ENCODE measurements at places on chromosomes 16 and 17.

DNA sequence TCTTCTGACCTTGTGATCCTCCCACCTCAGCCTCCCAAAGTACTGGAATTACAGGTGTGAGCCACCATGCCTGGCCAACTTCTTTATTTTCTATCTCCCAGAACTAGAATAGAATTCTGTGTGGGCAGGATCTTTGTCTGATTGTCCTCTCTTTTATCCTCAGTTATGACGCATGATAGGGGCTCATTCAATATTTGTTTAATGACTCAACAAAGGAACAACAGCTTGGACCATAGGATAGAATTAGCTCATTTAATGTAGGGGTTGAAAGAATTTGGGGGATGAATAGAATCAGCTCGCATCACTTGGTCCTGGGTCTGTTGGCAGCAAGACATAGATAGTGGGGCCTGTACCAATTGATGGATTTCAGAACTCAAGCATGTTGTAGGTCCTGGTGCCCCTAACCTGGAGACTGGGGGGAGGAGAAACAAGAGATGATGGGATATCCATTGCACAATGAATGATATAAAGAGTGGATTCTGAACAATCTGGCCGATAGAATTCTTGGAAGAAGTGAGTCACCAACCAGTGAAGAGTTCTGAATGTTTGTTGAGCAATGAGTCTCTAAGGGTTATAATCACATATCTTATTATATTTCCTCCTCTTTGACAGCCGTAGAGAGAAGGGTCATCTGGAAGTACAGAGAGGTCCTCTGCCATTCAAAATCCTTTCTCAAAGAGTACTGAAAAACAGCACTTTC, 250.2 kb downstream of the HS3ST4 start:
- DNase-seq = no peak

- DNase-seq = no peak
These were observed 59.8 kb downstream of the PIPOX start for GRCh38 chr17:29102741-29103181.

- no peak for DNase-seq
These were observed 1.1 kb downstream of the TCAP start for GRCh38 chr17:39666231-39666600.

- DNase-seq = no peak
These were observed 2.1 kb upstream of the NAGS start for GRCh38 chr17:44002141-44002848.

- no peak for DNase-seq
These were observed 22.0 kb upstream of the FLCN start for GRCh38 chr17:17258998-17259397.

DNA sequence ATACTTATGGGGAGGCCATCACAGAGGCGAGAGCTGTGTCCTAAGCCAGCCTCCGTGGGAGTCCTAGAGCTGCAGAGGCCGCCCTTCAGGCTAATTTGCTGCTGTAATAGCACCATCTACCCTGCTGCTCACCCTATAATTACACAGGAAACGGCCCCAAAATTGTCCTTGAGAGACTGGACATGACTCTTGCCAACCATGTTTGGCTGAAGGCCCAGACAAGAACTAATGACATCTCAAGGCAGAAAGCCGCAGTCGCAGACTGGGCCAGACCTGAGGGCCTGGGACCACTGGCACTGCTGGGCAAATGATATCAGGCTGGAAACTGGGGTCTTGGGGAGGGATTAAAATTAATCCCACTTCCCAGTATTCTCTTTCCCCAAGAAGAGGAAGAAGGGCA, 24.1 kb downstream of the PSMD7 start:
- DNase-seq = no peak

DNA sequence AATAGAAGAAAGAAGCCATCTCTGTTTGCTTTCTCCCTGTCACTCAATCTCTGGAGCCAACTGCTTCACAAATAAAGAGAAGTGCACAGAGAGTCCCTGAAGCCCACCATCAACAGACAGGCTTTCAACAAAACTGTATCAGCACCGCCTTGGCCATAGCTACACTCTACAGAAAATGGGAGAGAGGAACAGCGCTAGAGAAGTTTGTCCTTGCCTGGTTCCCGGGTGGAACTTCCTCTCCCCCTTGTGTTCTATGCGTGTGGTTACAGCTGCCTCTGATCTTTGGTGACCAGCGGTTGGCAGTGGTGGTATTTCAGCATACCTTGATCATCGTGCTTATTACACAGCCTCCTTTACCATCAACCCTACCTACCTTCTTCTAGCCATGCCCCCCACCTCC, 91.4 kb upstream of the CCL2 start:
- DNase-seq = no peak

GRCh38 chr16:6837722-6838121, 494.9 kb upstream of the RBFOX1 start:
- DNase-seq = no peak

DNA sequence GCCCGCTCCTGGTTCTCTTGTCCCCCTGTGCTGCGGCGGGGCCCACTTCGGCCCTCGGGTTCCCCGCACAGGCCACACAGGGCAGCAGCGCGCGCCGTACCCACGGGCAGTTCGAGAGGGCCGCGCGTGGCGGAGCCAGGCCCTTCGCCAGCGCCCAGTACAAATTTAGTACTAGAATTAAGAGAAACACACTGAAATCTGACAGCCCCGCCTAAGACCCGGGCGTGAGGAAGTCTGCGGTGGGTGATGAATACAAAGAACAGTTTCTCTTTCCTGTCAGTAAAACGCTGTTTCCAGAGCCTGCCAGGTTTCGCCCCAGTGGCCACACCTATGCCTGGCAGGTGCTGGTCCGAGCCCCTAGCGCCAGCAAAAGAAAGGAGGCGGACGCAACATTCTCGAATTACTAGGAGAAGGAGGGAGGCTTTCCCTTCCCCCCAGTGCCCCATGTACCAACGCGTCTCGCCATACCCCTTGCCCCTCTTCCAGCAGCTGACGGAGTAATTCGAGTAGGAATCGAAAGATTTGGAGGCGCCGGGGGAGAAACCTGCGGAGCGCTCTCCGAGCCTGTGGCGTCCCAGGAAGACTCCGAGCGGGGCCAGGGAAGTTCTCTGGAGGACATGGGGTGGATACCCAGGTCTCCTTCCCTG, 591 bp upstream of the SLFN5 start:
- peak; percentile 89 for DNase-seq

- no peak for DNase-seq
These were observed 51.1 kb downstream of the CENPV start for GRCh38 chr17:16301963-16302855.

DNA sequence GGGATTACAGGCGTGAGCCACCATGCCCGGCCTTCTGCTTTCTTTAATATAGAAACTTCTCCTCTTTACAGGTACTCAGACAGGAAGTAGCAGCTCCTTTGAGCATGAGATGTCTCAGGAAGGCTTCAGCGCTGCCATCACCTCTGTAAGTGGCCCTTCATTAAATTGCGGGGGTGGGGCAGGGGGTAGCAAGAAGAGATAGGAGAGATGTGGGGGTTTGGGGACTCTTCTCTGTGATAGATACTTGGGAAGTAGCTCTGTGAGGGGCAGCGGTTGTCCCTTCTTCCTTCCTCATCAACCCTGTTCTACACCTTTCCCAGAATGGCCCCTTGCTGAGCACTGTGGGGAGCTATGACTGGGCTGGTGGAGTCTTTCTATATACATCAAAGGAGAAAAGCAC, 16.8 kb downstream of the ITGAM start:
- DNase-seq = no peak

GRCh38 chr17:34252095-34252443, 3.0 kb upstream of the CCL2 start:
- no peak for DNase-seq

All from CD4-positive, alpha-beta memory T cell (primary cell).